A673 (cell line): ENCODE measurements at places on chromosomes 5 and 9. TPM values are rescaled to one million over a fixed set of nuclear protein-coding genes. Genes with fewer than 3 reads are reported as not detected.

Gene TMEM215
- total RNA-seq = not detected in 2 replicates

Gene FYB1
- not detected in 2 replicates for total RNA-seq

Gene SLC36A3
- not detected in 2 replicates for total RNA-seq

Gene SNCAIP
- not detected in 2 replicates for total RNA-seq

Gene RNF180
- total RNA-seq = 0.67 and 1.5 TPM in 2 replicates

Gene SPAAR
- 0.37 TPM in 1 of 2 replicates, not detected in the other for total RNA-seq

Gene FGF10
- total RNA-seq = not detected in 2 replicates

Gene FSD1L
- total RNA-seq = 9.1 and 9.8 TPM in 2 replicates

Gene C9orf72
- total RNA-seq = 5.9 TPM in 2 replicates

Gene PPP6C
- 50.8 and 51.7 TPM in 2 replicates for total RNA-seq

Gene IL3
- total RNA-seq = not detected in 2 replicates

Gene PCDHB3
- total RNA-seq = 2.6 and 4.9 TPM in 2 replicates
